ENCODE measurements at places on chromosomes 4 and X. TPM values are rescaled to one million over a fixed set of nuclear protein-coding genes. Genes with fewer than 3 reads are reported as not detected.

GRCh38 chrX:15781961-15782699 is 8.2 kb upstream of the ZRSR2 start:
- no peak for DNase-seq

GRCh38 chr4:158715802-158716201 is 7.4 kb downstream of the PPID start:
- DNase-seq, result no peak

DNA sequence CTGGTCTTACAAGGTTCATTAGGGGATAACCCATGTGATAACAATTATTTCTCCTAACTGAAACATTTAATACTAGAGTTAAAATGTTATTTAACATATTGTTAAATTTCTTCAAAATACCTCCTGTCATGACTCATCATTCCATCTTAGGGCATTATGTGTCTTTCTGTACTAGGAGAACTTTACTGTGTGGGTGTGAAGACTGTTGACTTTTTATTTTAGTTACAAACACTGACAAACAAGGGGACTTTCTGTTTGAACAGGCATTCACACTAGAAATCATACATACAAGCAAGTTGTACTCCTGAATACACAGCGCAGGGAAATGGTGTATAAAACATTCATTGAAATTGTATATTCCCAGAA is 175.9 kb downstream of the FBXW7 start:
- no peak for DNase-seq

DNA sequence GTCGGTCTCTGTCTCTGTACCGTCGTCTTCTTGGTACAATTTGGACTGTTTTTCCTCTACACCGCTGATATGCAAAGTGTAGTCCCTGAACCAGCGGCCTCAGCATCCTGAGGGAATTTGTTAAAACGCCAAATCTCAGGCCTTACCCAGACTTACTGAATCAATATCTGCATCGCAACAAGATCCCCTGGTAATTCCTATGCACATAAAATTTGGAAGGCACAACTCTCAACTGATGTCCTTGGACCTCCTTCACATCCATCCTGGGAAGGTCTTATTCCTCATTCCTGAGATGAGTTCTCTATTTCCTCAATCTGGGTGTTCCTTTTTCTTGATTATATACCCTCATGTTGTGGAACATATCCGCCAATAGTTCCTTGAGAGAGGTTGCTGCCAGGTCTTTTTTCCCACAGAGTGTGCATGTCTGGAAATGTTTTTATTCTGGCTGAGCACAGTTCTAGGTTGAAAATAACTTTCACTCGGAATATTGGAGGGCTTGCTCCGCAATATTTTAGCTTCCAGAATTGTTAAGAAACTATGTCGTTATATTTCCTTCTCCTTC is 738 bp upstream of the HPF1 start:
- no peak for DNase-seq

SH3RF1 gene
- 50.2 TPM for total RNA-seq

DUX4 gene
- total RNA-seq, result not detected

GRCh38 chr4:1246111-1246881 is 2.6 kb downstream of the CTBP1 start:
- DNase-seq, result peak; percentile 21

DCAF8L2 gene
- total RNA-seq, result not detected

STPG2 gene
- 0.19 TPM for total RNA-seq

S100P gene
- 547 TPM for total RNA-seq

TMSB15B gene
- 2.7 TPM for total RNA-seq

- no peak for DNase-seq
Observed at GRCh38 chr4:76590798-76591281, 155.8 kb downstream of the SHROOM3 start.

DNA sequence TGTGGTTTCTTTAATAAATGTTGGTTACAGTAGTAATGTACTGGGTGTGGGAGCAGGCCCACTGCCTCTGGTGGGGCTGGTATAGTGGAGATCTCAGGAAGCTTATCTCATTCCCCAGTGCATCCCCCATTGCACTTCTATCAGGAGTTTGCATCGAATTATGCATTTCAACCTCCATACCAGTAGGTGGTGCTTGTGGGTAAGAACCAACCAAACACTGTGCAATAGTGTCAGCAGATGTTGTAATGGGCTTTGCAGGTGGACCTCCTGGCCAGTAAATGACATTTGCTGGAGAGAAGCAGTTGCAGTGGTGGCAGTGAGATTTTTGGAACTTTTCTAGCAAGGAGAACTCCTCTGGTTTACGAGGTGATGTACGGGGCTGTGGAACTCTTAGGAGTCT is 150.6 kb downstream of the POU3F4 start:
- no peak for DNase-seq

DNA sequence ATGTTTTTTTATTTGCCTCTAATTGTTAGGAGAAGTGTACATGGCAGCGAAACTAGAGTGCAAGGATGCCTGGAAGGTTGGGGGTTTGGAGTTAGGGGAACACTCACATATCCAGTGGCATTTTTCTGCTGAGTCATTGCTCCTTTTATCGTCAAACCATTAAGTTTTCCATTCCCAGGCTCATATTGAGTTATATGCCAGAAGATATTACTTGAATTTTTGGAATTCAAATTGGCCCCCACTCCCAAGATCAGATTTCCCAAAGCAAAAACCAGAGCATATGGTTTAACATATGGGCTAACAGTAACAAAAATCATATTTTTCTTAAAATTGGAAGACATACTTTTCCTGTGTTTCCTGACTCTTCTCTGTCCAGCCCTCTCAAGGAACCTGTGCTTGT is 152.7 kb downstream of the FSTL5 start:
- no peak for DNase-seq

DNA sequence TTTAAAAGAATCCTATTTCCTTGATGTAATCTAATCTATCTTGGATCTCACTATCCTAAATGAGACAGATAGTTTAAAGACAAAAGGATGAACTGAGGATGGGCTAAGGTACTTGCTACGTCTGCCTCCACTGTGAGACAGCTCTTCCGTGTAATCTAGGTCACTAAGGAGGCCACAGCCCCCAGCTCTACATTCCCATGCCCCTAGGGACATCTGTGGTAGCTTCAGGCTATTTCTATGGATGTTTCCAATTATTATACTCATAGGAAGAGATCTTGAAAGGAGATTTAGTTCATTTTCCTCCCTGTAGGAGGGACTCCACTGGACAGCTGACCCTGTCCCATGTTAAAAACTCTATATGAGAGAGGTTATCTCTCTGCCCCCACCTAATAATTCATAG is 140.8 kb upstream of the TRPC5 start:
- DNase-seq, result no peak

GRCh38 chr4:131381055-131381454 is 1768.0 kb upstream of the PCDH10 start:
- DNase-seq, result no peak

DNA sequence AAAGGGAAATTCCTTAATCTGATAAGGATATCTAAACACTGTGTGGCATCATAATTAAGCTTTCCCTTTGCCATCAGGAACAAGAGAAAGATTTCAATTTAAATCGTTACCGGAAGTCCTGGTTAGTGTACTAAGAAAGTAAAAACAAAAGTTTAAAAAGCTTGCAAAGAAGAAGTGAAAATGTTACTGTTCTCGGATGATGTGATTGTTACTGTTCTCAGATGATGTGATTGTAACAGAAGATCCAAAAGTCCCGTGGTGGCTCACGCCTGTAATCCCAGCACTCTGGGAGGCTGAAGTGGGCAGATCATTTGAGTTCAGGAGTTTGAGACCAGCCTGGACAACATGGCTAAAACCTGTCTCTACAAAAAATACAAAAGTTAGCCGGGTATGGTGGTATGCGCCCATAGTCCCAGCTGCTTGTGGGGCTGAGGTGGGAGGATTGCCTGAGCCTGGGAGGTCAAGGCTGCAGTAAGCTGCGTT is 62.5 kb downstream of the RGS12 start:
- no peak for DNase-seq

DNA sequence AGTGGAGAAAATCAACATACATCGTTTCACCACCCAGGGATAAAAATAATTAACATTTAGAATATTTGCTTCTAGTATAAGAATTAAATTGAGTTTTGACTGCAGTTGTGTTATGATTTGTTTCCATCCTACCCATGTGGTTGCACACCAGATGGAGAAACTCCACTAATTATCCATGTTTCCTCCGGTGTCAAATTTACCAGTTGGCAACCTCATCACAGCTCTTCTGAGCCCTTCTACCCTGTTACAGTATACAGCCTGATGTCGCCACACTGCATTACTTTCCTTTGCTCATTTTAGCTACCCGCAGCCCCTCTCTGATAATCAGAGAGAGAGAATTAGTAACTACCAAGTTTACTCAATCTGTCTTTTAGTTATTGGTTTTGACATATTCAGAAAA is 411.2 kb downstream of the DTHD1 start:
- no peak for DNase-seq

DNA sequence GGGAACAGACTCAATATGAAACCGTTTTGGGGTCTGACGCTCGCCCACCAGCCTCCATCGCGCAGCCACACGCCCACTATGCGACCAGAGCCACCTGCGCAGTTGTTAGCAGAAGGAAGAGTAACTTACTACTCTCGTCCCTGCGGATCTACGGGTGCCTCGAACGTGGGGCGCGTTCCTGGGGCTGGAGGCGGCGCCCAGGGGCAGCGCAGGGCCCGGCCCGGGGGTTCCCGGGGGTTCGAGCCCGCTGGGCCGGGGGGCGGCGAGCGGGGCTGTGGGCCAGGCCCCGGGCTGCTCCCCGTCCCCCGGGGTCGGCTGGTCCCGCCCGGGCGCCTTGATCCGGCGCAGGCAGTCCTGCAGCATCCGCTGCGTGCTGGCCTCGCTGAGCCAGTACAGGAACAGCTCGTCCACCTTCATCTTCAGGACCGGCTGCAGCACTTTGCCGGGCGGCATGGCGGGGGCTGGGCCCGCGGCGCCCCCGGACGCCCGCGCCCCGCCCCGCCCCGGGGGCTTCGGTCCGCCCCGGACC is 404 bp downstream of the PPP2R3B start:
- peak; percentile 25 for DNase-seq

MAP9 gene
- total RNA-seq, result 2.3 TPM

IL1RAPL2 gene
- not detected for total RNA-seq

DNA sequence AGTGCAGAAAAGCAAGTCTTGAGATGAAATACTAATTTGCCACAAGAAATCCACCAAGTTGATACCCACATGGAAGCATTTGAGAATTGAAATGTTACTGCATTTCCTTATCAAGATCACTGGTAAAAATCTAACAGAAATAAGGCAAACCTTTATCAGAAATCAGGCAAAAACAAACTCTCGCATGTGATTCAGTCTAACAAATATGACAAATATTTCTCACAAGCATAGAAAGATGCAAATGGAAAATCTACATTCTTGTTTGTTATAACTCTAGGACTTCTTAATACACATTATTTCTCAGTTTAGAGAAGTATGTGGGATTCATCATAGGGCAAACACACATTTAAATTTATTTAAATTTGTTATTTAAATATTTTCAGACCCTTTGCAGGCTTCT is 52.9 kb downstream of the TXK start:
- DNase-seq, result no peak

DNA sequence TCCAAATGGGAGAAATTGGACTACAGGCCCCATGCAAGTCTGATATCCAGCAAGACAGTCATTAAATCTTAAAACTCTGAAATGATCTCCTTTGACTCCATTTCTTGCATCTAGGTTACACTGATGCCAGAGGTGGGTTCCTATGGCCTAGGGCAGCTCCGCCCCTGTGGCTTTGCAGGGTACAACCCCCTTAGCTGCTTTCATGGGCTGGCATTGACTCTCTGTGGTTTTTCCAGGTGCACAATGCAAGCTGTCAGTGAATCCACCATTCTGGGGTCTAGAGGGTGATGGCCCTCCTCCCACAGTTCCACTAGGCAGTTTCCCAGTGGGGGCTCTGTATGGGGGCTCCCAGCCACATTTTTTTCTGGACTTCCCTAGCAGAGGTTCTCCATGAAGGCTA is 228.5 kb upstream of the ADAMTS3 start:
- no peak for DNase-seq

SLITRK4 gene
- total RNA-seq, result 0.07 TPM

- no peak for DNase-seq
Observed at GRCh38 chr4:18816228-18816895, 794.8 kb upstream of the LCORL start.

TMEM150C gene
- total RNA-seq, result 2.5 TPM

TMA16 gene
- total RNA-seq, result 15.8 TPM

DNA sequence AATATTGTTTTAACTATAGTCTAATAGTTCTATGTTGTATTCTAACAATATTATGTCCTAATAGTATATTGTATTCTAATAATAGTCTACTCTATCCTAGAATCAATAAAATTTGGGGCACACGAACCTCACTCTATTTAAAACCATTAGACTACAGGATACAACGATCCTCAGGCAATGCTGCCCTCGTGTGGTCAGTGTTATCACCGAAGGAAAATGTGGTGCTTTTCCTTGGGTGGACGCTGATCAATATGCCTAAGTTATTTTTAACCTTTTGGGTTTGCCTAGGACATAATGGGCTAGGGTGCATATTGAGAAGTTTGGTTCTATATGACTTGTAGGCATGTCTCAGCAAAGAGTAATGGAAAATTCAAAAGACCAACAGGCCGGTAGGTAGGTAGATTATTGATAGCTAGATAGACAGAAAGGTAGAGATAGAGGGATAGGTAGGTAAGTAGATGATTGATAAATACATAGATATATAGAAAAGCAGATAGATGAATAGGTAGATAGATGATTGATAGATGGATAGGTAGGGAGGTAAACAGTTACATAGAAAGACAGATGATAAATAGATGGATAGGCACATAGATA is 75.1 kb downstream of the PRKX start:
- DNase-seq, result peak; percentile 57

DNA sequence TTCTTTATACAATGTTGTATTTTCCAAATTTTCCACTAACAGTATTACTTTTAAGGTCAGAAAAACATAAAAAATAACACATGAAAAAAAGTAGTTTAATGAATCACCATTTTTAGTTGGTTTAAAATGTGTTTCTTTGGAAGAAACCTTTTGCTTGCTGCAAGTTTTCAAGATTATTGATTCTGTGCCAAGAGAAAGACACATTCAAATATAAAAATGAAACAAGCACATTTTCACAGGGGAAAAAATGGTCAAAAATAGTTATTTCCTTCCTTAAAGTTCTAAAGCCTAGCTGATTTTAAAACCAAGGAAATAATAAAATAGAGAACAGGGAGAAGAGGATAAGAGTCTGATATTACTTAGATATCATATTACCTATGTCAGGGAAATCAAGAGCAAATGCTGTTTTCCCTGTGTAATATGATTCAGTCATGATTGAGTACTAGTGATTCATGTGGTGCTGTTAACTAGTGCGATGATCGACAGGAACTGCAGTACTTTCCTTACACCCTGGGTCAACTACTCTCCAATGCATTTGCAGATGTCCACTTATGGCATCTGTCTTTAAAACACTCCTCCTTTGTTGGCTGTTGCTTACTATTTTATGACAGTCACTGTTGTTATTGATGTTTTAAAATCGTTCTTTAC is 103.8 kb downstream of the CAMK2D start:
- DNase-seq, result no peak

- DNase-seq, result no peak
Observed at GRCh38 chr4:66564901-66565651, 894.8 kb upstream of the EPHA5 start.

CYSLTR1 gene
- total RNA-seq, result 0.64 TPM

GRCh38 chr4:63302078-63302477 is 1107.2 kb downstream of the TECRL start:
- DNase-seq, result no peak

Data from colonic mucosa (tissue), 4 donors.